Stimulated activated CD4-positive, alpha-beta T cell treated with anti-CD3 and anti-CD28 coated beads, TNF-alpha, amount 100 ng/mL, for 48 hours (primary cell): ENCODE measurements at places on chromosomes 11 and 22.

- DNase-seq: no peak
Measured at GRCh38 chr11:18727479-18728236, 1.7 kb upstream of the IGSF22 start.

DNA sequence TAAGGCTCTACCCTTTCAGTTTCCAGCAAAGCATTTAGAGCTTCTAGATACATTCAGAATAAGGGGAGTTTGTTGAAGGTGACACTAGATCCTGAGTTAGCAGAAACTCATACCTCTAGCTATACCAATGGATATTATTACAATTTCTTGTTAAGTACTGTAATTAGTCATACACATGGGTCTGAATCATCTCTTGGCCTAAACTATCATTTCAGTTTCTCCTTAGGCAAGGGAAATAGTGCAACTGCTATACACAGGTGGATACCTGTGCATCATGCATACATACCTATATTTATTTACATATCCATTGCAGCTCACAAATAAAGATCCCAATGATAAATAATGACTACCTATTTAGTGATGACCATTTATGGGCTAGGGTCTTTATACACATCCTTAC is 45.1 kb upstream of the PAX6 start:
- no peak for DNase-seq

- no peak for DNase-seq
Measured at GRCh38 chr11:130522284-130522961, 74.0 kb downstream of the ADAMTS15 start.

DNA sequence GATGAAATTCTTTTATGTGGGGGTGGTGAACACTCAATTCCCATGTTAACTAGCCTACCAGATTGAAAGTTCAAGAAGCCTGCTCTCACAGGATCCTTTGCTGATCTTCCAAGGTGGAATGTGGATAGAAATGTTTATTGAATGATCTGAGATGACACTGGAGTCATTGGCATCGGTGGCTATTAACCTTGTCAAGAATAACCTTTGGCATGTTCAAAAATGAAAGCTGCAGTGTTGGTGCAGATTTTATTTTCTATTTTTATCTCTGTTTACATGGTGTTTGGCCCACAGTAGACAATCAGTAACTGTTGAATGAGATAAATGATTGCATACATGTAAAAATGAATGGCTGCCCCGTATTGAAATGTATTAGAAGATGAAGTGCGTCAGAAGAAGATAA is 19.0 kb downstream of the MCAM start:
- DNase-seq: no peak

DNA sequence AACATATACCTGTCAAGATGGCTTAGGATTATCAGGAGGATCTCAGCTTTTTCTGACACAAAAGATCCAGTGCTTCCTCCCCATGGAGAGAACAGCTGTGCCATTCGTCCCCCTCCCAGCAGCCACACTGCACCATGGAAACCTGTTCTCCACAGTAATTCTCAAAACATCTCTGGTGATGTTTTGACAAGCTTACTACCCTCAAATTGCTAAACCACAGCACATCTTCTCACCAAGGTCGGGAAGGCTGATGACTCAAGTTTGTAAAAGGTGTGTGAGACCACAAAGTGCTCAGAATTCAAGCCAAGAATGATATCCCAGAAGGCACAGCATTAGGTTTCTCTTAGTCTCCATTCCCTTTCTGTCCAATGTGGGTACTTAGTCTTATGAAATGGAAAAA is 3.9 kb upstream of the RAB38 start:
- DNase-seq: no peak

- no peak for DNase-seq
Measured at GRCh38 chr11:41201156-41201555, 258.3 kb downstream of the LRRC4C start.

DNA sequence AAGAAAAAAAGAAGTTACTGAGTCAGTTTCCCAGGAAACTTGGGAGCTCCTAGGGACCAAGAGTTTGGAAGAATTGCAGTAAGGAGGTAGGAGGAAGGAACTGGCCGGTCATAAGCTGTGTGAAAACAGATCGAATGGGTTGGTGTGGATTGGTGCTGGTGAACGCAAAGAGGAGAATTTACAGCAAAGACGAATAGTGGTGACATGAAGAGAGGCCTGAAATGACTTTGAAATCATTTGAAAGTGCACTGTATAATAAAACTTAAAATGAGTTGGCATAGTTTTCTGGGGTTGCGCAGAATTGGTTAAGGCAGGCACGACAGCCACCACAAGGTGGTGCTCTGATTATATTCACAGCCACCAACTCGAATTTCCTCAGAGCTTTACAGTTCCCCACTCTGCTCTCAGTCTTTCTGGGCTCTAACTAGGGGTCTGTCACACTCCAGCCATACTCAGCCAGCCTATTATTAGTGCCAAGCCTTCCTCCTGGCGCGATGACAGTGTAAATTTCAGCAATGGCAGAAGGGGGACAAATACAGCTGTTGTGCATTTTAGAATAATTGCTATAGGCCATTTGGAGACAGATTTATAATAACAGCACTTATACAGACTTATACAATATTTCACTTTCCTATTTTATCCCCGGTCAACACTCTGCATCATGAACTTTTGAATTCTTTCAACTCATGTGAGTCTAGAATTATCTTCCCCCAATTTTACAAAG is 8.3 kb upstream of the HTR3B start:
- no peak for DNase-seq

GRCh38 chr22:48943567-48944432 is 883.9 kb downstream of the BRD1 start:
- no peak for DNase-seq

DNA sequence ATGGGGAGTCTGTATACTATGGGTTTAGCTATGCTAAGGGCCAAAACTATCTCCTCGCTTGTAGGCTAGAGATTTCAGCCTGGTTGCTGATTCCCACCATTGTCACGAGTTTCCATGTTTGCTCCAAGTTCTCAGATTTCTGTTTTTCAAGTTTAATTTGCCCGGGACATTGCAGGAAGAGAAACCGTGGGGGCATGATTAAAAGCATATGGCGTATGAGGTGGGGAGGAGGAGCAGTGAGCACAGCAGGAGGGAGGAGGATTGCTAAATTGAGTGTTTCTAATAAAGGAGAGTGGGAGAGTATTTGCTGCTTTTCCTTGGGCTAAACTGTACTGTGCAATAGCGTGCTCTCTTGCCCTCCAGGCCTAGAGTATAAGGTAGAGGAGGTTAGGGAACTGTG is 558.4 kb downstream of the METTL15 start:
- DNase-seq: no peak

- no peak for DNase-seq
Measured at GRCh38 chr11:119185981-119186634, 833 bp downstream of the NHERF4 start.

GRCh38 chr11:77865805-77866204 is 44.9 kb downstream of the AAMDC start:
- DNase-seq: no peak

DNA sequence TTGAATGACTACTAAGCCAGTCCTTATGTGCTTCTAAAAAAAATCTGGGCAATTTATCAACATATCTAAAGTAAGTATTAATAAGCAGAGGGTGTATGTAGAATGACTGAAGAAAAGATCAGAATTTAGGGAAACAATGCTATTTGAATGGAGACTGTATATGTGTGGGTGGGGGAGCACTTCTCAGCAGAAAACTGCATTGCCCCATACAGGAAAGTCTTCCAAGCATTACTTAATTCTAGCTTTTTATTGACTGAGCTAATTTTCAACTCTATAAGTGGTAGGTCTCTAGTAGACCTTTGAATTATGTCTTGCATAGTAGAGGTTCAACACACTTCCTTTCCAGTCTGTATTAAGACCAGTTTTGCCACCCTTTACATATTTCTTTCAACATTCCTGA is 41.7 kb downstream of the CASP12 start:
- DNase-seq: no peak

DNA sequence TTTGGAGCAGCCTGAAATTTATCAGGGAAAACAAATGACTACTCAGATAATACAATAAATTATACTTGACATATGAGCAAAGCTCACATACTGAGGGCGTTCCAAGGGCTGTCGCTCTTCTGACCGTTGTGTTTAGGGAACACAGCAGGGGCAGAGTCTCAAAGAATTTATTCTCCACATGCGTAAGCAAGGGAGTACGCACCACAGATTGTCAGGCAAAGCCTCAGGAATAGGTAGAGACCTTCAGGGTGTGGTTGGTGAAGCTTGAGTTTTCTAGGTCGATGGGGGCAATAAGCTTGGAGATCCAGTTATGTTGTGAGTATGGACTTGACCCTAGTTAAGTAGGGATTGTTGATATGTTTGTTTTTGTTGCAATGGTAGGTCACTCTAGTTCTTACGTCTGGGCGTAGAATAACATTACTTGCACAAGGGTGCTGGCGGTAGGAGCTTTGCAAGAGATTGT is 830 bp downstream of the ACAT1 start:
- DNase-seq: no peak

GRCh38 chr11:61362542-61362875 is 335 bp downstream of the TMEM138 start:
- DNase-seq: peak; percentile 8

DNA sequence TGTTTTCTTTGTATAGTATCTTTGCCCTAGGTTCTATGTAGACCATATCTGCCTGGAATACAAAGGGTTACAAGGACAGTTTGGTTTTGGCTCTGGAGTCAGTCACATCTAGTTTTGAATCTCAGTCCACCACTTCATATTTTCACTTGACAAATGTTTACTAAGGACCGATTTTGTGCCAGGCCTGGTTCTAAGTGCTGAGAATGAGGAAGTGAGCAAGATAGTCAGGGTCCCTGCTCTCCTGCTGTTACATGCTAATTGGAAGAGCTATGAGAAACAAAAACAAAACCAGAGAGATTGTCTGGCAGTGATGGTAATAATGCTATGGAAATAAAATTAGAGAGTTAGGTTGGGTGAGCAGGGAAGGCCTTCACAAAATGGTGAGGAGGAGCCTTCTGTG is 66.1 kb upstream of the ARHGAP20 start:
- DNase-seq: no peak

GRCh38 chr22:30694640-30695350 is at the start of gene OSBP2:
Gene OSBP2 (plus strand): TSS chr22:30694874. CDS start chr22:30694910, 36 bp downstream.
- DNase-seq: no peak

DNA sequence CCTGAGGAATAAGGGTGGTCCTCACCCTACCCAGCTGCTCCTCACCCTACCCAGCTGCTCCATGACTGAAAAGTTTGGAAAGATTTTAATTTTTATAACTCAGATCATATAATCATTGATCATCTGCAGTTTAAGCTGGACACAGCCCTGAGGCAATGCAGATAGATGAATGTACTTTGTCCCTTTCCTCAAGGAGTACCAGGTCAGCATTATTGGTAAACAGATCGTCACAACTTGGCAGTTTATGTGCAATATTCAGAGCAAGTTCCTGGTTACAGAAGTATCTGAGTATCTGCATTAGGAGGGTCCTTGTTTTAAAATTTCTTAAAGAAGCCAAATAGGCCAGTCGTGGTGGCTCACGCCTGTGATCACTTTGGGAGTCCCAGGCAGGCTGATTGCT is 3.6 kb downstream of the TNRC6B start:
- no peak for DNase-seq

DNA sequence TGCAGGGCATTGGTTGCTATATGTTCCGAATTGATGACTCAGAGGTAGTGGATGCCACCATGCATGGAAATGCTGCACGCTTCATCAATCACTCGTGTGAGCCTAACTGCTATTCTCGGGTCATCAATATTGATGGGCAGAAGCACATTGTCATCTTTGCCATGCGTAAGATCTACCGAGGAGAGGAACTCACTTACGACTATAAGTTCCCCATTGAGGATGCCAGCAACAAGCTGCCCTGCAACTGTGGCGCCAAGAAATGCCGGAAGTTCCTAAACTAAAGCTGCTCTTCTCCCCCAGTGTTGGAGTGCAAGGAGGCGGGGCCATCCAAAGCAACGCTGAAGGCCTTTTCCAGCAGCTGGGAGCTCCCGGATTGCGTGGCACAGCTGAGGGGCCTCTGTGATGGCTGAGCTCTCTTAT is 5.4 kb upstream of the TTC36 start:
- no peak for DNase-seq

DNA sequence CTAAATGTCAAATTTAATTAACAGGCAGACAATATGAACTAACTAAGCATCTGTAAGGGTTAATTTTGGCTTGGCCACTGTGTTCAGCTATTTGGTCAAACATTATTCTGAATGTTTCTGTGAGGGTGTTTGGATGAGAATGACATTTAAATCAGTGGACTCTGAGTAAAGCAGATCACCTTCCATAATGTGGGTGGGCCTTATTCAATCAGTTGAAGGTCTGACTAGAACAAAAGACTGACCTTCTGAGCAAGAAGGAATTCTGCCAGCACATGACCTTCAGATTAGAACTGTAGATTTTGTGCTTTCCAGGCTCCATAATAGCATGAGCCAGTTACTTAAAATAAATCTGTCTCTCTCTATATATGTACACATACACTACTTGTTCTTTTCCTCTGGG is 12.0 kb upstream of the EED start:
- no peak for DNase-seq

- DNase-seq: no peak
Measured at GRCh38 chr11:11963842-11964773, 44.3 kb downstream of the DKK3 start.

DNA sequence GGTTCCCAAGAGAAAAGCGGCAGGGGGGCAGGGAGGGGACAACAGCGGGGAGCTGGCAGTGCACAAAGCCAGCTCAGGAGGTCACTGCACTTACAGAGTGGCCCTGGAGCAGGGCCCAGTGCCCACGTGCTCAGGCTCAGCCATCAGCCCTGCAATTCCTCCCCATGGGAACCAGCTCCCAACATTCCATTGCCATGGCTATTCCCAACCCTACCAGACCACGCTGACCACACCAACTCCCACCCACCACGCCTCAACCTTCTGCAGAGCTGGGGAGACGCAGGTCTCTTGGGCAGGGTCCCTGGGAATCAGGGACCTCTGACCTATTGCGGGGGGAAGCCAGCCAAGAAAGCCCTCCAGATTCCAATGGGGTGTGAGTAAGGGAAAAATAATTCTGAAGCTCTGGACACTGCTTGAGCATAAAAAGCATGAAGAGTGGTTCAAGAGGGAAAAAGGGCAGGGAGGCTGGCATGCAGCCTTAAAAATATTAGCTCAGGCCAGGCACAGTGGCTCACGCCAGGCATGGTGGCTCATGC is 38.3 kb upstream of the TFIP11 start:
- no peak for DNase-seq

GRCh38 chr11:98423933-98424332 is 596.8 kb upstream of the CNTN5 start:
- no peak for DNase-seq

GRCh38 chr22:32676191-32676590 is 125.3 kb upstream of the TIMP3 start:
- DNase-seq: no peak

DNA sequence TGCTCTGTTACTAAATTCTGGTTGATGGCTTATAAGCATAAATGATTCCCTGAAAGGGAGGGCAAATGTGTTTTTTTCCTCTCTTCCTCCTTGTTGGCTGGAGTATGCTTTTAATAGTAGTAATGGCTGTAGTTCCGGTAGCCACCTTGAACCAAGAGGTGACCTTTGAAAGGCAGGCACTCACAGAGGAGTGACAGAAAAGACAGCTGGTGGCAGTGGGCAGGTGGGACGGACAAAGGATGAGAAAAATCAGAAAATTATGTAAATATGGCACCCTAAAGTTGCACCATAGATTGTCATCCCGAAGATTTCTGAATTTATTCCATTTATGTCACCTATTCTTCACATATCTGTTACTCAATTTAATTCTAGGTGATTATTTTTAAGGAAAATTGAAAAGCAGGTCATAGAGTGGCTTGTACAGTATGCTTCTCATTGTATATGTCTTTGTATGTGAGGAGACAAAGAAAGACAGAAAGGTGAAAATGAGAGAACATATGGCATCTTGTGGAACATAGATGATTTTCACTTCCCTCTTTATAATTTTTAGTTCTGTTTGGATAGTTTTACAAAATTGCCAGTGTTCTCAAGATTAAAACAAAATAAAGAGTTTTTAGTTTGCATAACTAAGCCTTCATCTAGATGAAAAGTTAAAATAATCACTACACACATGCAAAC is 17.0 kb downstream of the CASP12 start:
- no peak for DNase-seq
